ENCODE measurements at places on chromosomes 11 and 22.

DNA sequence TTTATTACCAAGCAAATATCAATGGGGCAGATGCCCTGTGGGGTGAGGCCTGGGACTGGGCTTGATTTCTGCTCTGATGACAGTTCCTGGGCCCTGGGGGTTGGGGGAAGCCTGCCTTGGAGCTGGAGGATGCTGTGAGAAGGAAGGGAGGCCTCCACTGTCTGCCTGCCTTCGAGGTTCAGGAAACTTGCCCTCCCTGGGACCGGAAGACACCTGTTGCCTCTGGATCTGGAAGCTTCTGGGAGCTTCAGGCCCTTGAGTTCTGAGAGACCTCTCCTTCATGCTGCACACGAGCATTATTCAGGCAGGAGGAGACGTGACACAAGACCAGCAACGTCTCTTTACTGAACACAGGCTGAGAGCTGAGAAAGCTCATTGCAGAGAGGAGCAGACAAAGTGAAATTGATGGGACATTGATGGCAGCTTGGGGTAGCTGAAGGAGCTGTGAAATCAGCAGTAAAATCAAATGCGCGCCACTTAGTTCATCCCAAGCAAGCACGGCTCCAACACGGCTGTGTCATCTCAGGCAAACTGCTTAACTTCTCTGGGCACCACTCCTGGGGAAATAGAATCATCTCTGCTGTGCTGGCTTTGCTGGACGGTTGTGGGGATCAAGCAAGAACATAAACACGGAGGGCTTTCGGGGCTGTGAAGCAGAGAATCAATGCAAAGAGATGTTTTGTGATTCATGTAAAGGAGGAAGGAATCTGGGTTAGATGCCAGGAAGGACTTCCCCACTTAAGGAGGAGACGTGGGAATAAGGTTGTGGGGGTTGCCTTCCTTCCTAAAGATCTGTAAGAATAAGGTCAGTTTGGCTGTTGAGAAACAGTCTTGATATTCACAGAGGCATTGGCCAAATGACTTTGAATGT lies 64.5 kb downstream of the TP53I11 start:
- no peak for DNase-seq

GRCh38 chr22:47593911-47594311 lies 831.5 kb downstream of the TBC1D22A start:
- DNase-seq = no peak

GRCh38 chr11:69352715-69353319 lies 58.9 kb downstream of the MYEOV start:
- DNase-seq = no peak

GRCh38 chr11:122421702-122422101 lies 233.8 kb upstream of the UBASH3B start:
- DNase-seq = no peak

DNA sequence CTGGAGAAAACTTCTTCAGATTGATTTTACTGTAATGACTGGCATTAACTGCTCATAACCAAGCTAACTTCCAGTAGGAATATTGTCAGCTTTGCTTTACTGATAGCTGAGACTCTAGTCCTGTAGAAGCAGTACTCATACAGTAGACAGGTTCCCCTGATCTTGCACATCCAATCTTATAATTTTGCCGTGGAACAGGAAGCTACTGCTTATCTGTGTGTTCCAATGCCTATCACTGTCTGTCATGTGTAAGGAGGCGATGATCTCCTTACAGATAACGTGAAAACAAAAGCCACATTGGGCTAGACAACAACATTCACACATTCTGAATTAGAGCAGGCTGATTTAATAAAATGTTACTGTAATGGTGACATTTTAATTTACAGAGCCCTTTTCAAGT lies 13.2 kb downstream of the HSD17B12 start:
- DNase-seq = no peak

DNA sequence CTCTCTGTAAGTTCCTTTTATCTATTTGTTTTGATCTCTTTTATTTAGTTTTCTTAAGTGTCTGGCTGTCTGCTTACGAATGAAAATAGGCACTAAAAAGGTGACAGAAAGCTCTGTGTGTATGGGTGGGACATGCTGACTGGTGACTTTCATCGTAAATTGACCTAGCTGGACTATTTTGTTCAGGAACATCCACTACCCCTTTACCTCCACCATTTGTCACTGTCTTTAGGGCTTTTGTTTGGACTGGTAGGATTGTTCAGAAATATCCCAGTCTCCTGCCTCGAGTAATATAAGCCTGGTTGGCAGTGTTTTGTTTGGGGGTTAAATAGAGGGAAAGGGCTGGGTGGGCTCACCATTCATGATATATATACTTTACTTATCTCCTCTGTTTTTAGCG lies 20.9 kb downstream of the EMSY start:
- DNase-seq = no peak

- DNase-seq = no peak
Observed at GRCh38 chr11:64881476-64881875, 3.1 kb upstream of the EHD1 start.

DNA sequence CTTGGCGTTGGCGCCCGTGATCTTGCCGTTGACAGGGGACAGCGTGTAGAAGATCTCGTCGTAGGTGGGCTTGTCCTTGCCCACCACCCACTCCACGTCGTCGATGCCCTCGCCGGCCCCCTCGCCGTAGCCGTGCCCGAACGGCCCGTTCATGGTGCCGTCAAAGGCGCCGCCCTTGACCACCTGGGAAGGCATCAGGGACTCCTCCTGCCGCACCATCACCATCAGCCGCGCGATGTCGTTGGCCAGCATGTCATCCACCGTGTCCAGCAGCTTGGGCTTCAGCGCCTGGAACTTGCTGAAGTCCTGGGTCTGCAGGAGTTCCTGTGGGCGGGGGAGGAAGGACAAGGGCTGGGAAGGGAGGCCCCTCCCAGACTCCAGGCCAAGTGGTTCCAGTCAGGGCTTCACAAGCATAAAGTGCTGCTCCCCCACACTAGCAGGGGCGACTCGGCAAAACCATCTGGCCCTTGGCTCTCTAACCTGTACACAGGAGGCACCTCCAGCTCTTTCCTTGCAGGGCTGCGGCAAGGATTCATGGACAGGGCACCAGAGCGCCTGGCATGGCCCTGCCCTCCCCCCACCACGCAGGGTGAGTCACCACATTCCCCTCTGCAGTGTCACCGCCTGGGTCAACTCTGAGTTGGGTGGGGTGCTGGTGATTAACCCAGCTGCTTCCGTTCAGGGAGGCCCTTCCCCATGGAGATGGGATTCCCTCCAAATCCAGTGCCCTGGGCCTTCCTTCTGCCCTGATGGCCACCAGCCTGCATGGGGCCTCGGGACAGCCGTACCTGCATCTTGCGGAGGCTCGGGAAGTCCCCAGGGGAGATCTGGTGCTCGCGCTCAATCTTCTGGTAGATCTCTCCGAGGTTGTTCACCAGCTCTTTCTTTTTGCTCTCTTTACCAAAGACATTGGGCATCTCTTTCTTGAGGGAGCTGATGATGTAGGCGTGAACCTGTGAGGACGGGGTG lies 10.4 kb upstream of the CDC42BPG start:
- DNase-seq = no peak

DNA sequence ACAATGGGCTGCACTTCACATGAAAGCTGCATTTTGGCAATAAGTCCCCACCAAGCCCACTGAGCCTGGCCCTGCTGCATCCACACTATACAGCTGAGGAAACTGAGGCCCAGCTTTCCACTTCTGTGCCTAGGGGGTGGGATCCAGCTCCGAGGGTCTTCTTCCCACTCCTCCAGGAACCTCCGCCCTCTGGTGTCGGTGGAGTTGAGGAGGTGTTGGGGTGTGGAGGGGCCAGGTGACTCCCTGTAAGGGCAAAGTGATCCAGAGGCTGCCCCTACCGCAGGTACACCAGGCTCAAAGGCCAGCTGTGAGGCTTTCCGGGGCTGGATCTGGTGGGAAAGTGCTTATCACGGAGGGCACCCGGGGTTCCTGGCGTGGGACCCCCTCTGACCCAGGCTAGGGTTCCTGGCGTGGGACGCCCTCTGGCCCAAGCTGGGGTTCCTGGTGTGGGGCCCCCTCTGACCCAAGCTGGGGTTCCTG lies 125.0 kb downstream of the KCNQ1 start:
- no peak for DNase-seq

DNA sequence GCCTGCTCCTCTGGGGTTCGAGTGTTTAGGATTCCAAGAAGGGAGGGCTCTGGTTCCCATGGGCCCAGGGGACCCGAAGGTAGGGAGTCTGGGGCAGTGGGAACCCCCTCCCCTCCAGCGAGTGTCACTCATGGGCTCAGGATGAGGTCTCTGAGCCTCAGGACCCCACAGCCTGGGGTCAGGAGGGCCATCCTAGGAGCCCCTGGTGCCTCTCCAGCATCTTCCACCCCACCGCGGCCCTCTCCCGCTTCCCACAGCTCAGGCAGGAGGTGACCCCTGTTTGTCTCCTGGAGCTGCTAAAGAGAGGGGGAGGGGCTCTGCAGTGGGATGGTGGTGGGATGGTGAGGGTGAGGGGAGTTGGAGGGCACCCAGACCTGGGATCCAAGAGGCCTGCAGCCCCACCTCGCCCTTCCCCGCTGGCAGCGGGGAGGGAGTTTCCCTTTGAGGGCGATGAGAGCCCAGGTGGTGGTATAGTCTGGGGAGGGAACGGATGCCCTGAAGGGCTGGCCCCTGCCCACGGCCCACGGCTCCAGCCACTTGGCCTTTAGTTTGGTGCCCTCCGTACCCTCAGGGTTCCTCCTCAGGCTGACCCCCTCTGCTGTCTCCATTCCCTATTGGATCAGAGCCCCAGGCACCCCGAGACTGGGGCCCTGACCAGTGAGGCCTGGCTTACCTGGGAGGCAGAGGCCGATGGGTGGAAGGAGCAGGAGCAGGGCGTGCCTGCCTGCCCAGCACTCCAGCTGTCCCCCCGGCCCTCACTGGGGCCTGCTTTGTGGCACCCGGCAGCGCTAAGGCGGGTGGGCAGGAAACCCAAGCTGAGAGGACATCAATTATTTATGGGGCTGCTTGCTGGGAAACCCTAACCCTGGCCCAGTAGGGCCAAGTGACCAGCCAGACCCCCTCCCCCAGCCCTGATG lies 1.1 kb upstream of the CABP4 start:
- no peak for DNase-seq

- no peak for DNase-seq
Observed at GRCh38 chr22:17446698-17447097, 77.4 kb downstream of the CECR2 start.

DNA sequence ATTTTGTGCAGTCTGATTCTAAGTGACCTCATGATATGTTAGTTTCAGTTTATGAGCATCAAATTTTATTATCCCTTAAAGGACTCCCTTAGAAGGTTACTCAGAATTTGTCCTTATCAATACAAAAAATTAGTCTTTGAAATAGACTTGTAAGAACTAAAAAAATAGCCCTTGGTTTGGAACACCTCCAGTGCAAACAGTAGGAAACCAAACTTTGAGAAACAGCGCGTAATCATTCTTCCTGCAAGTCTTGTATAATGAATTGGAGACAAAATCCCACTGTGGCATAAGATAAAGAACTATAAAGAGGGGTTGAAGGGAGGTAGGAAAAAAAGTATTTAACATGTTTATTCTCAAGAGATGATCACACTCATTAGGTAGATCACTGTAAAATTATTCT lies 10.8 kb upstream of the MSANTD4 start:
- no peak for DNase-seq

DNA sequence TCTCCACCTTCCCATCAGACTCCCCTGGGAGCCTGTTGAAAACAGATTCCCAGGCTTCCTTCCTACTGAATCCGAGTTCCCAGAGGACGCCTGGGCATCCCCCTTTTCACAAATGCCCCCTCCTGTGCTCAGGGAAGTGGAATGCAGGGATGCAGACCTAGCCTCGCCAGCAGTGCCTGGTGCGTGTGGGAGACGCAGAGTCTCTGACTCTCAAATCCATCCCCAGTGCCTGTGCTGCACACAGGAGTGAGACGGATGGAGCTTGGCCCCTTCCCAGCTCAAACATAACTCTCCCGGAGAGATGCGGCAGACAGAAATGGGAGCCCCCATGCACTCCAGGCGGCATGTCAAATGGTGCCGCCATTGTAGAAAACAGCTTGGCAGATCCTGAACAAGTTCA lies 62.6 kb downstream of the CTTN start:
- DNase-seq = no peak

GRCh38 chr11:105177658-105178057 lies 38.1 kb upstream of the CARD18 start:
- DNase-seq = no peak

- DNase-seq = no peak
Observed at GRCh38 chr11:93517611-93518010, 25.6 kb downstream of the SMCO4 start.

DNA sequence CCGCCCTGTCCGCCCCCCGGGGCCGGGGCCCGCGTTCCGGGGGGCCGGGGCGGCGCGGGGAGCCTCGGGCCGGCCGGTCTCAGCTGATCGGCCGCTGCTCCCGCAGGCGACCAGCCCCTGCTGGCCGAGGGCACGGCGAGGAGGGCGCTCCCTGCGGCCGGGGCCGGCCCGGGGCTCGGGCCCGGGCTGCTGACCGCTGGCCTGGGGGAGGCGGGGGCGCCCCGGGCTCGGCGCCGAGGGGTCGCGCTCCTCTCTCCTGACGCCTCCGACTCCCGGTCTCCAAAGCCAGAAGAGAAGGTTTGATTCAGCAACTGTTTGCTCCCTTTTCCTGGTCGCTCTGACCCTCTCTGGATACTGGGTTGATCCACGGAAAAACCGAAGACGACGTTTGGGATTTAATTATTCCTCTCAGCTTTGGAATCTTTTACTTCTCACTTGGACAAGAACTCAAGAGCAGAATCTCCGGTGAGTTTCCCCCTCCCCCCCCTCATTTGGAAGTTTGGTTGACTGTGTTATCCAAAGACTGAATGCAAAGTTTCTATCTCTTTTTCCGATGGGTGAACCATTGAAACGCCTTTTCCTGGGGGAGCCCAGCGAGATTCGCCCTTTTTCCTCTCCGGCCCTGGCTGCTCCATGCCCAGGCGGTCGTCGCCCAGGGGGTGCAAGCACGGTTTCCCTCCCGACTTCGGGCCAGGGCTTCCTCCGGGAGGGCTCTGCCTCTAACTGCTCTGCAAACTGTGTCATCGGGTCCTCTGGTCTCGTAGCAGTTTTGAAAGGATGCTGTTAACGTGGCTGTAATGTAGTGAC lies 725 bp downstream of the KDM2A start:
- no peak for DNase-seq

DNA sequence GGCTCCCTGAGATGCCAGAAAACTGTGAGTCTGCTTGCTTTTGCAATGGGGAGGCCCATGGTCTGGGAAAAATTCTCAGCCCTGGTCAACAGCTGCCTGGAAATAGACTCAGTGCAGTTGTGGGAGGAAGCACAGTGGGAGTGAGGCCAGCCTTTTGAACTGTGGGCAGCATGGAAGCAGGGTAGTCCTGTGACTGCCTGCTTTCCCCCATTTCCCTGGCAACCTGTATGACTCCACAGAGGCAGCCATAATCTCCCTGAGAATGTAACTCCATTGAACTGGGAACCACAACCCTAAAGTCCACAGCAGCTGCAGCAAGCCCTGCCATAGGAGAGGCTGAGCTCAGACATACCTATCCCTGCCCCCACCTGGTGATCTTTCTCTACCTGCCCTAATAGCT lies 494.6 kb upstream of the FAT3 start:
- DNase-seq = no peak

GRCh38 chr11:21636561-21636960 lies 556.3 kb upstream of the ANO5 start:
- no peak for DNase-seq

DNA sequence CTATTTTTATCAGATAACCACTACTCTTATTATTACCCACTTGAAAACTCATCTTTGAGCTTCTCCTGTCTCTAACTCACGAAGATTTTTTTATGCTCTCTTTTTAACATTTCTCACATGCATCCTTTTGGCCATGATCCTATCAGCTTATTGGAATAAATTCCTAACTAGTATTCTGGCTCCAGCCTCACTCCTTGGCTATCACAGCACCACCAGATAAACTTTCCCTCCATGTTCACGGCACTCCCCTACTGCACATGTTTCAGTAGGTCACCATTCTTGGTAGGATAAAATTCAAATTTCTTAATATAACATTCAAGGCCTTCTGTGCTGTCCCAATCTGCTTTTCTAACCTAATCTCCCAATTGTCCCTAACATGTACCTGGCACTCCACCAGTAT lies 186.6 kb upstream of the UBASH3B start:
- no peak for DNase-seq
